ENCODE measurements at places on chromosomes 13 and 19. TPM values are rescaled to one million over a fixed set of nuclear protein-coding genes. Genes with fewer than 3 reads are reported as not detected.

COL4A2 gene
- polyA plus RNA-seq = 712 TPM

GRCh38 chr19:4140237-4140711 is 13.2 kb upstream of the CREB3L3 start:
- DNase-seq = peak; percentile 48

FCER2 gene
- 0.17 TPM for polyA plus RNA-seq

SBK2 gene
- polyA plus RNA-seq = 7.5 TPM

DNA sequence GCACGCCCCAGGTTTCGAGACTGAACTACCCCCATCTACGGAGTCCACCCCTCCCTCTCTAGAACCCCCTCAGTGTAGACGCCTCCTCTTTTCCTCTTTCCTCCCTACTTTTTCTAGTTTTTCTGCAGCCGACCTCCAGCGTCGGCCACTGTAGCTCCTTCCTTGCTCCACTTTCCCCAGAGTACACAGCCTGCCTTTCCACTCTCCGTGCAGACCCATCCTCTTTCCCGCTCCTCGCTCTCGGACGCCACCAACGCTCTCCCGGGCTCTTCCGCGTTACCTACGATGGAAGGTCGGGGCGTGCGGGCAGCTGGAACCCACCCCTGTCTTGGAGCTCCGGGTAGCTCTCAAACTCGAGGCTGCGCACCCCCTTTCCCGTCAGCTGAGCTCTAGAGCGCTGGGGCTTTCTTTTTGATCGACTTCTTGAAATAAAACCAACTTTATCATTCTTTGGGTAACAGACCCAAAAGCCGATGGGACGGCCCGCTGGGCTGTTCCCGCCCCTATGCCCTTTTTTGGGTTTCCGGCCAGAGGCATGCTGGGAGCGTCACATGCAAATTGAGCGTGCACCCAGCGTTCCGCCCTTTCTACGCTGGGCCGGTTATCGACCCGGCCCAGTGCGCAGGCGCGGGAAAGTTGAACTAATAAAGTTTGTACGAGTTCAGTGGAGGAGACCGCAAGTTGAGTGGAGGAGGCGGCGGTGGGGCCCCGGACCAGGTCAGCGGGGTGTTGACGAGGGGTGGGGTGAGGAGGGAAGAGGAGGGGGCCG is at the start of the genes BCL2L12 and IRF3:
TSS of gene BCL2L12 (plus strand) at position 583 of the 769 bp plus-strand sequence. CDS start 760 bp downstream, outside the sequence.
TSS of gene IRF3 (minus strand) at position 507 of the 769 bp plus-strand sequence. CDS start 1,019 bp downstream, outside the sequence.
- peak; percentile 99 for DNase-seq

DNA sequence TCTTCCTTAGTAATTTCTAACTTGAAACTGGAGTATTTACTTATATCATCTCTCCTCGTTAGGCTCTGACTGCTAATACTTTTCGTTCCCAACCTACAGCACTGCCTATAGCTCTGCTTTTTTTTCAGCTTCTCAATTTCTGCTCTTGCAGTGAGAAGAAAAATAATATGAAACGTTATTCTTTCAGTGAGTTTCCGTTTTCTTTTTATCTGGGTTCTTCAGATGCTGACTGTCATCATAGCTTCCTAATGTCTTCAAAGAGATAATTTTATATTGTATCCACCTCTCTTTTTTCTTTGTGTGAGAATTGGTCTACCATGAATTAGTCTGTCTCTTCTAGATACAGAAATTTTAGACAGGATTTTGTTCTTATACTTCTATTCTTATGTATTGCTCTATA is 454.9 kb downstream of the LMO7 start:
- DNase-seq = no peak

DNA sequence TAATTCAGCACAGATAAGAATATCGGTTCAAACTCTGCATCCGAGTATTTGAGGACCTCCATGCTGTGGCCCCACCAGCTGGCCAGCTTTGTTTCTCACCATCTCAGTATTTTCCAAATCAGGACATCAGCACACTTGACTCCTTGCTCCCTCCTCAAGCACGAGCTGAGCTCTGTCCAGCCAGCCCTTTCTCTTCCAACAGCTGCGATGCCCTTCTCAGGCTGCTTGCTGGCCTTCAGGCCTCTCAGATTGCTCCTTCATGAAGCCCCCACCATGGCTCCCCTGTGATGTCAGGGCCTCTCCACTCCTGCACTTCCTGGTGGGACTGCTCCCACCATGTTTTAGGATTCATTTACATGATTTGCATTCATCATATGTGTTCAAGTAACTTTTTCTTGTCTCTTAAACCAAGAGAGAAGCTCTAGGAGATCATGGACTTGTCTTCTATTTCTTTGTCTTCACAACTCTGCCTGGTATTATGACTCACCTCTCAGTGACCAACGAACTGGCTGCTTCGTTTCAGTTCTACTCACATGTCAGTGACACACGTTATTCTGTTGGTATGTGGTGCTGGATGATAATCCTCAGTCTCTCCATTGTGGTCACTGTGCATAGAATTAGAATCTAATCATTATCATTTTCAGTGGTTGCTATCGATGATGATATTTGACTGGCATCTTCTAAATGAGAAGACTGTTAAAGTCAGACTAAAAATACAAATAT is 471.7 kb downstream of the EFNB2 start:
- DNase-seq = no peak

EIF3K gene
- 392 TPM for polyA plus RNA-seq

NPHS1 gene
- 0.29 TPM for polyA plus RNA-seq

VAV1 gene
- polyA plus RNA-seq = 2.3 TPM

DNA sequence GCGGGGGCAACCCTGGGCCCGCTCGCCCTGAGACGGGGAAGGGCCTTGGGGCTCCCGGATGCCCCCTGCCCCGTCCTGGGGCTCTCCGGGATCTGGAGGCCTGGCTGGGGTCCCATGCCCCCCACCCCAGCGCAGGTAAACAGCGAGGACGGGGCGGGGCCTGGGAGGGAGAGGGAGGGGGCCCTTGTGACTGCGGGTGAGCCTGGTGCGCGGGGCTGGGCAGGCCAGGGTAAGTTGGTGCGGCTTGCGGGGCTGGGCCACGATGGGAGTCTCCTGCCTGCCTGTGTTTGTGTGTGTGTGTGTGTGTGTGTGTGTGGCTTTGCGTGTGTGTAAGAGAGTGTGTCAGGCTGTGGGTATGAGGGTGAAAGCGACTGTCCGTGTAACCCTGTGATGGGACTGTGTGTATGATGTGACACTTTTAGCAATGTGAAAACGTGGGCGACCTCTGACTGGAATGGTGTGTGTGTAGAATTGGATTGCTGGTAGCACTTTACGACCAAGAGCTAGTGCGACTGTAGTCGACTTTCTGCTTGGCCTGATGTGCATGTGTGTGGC is 426 bp downstream of the KLC3 start:
- DNase-seq = no peak

SHISA7 gene
- polyA plus RNA-seq = 0.17 TPM

DNA sequence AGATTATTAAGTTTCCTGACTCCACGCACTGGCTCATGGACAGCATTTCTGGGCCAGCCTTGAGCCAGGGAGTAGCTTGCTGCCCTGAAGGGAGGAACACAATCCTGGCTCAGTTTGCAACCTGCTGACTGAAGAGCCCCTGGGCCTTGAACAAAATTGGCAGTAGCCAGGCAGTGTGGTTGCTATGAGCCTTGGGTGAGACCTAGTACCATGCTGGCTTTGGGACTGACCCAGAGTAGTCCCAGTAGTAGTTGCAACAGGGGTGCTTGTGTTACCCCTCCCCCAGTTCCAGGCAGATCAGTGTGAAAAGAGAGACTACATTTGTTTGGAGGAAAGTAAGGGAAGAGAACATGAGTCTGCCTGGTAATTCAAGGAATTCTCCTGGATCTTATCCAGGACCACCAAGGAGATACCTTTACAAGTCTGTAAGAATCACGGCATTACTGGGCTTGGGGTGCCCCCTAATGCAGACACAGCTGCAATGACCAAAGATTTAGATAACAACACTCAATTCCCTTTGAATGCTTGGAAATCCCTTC is 22.0 kb downstream of the ITGBL1 start:
- DNase-seq = peak; percentile 57

DNA sequence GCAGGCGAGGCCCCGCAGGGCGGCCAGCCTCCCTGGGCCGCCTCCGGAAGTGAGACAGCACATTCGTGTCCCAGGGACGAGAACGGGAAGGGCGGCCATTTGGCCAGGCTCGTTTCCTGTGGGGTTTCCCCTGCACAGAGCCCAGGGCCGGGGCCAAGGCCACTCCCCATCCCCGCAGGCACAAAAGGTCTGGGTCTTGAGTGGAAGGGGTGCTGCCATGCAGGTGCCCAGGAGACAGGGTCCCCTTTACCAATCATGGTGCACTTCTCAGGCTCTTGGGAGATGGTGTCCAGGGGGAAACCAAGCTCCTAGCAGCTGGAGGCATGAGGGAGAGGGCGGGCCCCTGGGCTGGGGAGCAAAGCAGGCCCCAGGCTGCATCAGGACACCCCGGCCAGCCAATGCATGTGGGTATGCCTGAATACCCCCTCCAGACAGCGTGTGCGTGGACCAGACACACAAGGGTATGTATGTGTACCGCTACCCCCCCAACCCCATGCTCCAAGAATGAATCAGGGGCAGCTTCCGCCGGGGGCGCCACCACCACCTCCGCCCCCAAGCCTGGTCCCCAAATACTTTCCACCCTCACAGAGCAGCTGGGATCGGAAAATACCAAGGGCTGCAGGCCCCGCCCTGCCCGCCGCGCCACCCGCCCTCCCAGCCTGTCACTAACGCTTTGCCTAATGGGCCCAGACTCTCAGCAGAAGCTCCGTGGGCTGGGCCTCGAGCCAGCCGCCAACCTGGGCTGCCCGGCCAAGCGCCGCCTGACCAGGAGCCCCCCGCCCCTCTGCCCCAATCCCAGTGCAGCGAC is 37.6 kb upstream of the NANOS3 start:
- peak; percentile 94 for DNase-seq

MYH14 gene
- polyA plus RNA-seq = 29.1 TPM

CLDND2 gene
- polyA plus RNA-seq = 1.0 TPM

GRCh38 chr13:31919241-31919640 is 112.3 kb upstream of the FRY start:
- no peak for DNase-seq

- DNase-seq = no peak
Observed at GRCh38 chr13:37531049-37531448, 67.5 kb downstream of the POSTN start.

DNA sequence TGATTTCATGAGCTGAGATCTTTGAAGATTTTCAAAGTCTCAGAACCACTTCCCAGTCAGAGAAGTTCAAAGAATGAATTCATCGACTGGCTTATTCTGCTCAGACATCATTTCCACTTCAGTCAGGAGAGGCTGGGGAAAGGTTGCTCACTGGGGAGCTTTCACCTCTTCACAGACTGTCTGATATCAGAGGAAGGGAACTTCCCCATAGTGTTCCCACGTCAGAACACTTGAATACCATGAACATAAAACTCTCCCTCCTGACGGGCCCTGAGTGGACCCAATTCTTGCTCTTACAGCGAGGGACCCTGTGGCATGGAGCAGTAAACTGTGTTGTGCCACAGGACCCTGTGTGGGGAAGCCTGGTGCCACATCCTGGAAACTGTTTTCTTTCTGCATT is 492.6 kb downstream of the COG6 start:
- DNase-seq = no peak

- DNase-seq = no peak
Observed at GRCh38 chr13:95124959-95125358, 176.3 kb downstream of the ABCC4 start.

- peak; percentile 52 for DNase-seq
Observed at GRCh38 chr13:52061587-52061986, 37.1 kb downstream of the UTP14C start.

DNA sequence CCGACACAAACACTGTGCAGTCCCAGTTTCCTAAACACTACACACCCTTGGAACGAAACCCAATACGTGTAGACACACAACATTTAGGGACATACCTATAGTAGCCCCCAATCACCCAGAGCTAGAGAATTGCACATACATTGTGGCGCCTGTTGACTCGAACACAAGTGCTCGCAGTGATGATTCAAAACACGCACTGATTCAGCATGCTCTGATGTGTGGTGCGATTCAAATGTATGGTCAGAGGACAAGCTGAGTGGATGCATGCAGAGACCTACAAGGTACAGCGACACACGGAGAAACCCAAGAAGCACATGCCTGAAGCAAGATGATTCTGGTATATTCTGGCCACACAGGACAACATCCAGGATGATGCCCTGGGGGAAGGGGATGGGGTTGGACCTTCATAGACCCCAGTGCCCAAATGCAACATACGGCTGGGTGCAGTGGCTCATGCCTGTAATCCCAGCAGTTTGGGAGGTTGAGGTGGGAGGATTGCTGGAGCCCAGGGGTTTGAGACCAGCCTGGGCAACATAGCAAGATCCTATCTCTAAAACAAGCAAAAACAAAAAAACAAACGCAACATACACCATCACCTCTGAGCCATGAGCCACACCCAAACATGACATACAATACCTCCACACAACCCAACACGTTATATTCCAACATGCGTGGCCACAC is 997 bp upstream of the KCNN4 start:
- no peak for DNase-seq

DNA sequence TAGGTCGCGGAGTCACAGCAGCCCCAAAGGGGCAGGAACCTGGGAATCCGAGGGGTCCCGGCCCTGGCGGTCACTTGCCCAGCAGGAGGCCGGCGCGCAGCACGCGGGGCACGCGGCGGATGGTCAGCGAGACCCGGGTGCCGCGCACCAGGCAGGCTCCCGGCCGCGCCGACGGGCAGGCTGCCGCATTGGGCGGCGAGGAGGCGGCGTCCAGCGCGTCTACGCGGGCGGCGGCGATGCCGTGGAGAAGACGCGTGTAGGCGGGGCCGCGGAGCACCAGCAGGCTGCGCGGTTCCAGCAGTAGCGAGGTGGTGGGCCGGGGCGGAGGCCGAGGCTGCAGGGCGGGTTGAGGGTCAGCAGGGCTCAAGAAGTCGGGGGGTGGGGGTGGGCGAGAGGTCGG is 607 bp upstream of the SYNE4 start:
- DNase-seq = peak; percentile 79

- peak; percentile 52 for DNase-seq
Observed at GRCh38 chr13:53104136-53104535, 75.5 kb downstream of the OLFM4 start.

GRCh38 chr13:30730526-30730925 is 4.8 kb upstream of the ALOX5AP start:
- peak; percentile 72 for DNase-seq

KLF5 gene
- polyA plus RNA-seq = 42.9 TPM

OR7C1 gene
- polyA plus RNA-seq = 0.19 TPM

- DNase-seq = no peak
Observed at GRCh38 chr13:45138282-45138681, 18.0 kb downstream of the GTF2F2 start.

FRY gene
- 54.4 TPM for polyA plus RNA-seq

GRCh38 chr13:23175920-23176319 is 4.9 kb upstream of the SGCG start:
- no peak for DNase-seq

GRCh38 chr13:23007426-23007825 is 173.4 kb upstream of the SGCG start:
- peak; percentile 75 for DNase-seq

GRCh38 chr19:44164327-44164672 is 600 bp upstream of the ZNF226 start:
- DNase-seq = no peak

DNA sequence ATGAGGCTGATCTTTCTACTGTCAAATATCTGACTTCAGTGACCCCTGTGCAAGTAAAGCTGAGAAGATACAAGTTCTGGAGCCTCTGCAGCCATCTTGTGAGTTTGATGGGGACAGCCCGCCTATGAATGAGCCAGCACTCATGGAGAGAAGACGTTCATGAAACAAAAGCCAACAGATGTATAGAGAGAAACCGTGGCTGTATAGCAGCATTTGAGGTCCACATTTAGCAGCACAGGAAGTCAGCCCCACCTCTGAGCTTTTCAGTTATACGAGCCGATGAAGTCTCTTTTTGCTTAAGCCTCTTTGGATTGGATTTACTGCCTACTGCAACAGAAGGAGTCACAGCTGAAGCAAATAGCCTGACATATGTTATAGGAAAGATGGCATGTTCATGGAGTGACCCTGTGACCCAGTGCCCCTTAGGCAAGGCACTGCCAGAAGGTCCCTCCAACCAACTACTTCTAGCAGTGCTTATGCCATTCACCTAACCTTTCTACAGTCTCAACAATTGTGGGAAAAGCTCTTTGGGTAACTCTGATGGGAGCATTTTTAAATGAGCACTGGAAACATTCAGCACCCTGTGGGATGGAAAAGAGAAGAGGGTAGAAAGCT is 3.5 kb upstream of the DLEU7 start:
- no peak for DNase-seq
